Esophagus squamous epithelium (tissue), 5 donors: ENCODE measurements at places on chromosomes 16 and 17. TPM values are rescaled to one million over a fixed set of nuclear protein-coding genes. Genes with fewer than 3 reads are reported as not detected.

GRCh38 chr17:65545705-65546523 lies 15.5 kb downstream of the AXIN2 start:
- peak overlapping the region; percentile 53 for H3K27ac ChIP-seq
- H3K4me3 ChIP-seq: no peak overlapping the region
- no peaks in the 10 kb centered on the region for H3K27me3 ChIP-seq
- DNase-seq: no peak
- peaks cover 76% of the 10 kb centered on the region for H3K4me1 ChIP-seq
- H3K36me3 ChIP-seq: no peaks in the 10 kb centered on the region

The KRT17 gene
- 67.2 TPM for total RNA-seq

GRCh38 chr16:85293458-85293857 lies 181.2 kb upstream of the CIBAR2 start:
- H3K27ac ChIP-seq: no peak overlapping the region
- no peaks in the 10 kb centered on the region for H3K27me3 ChIP-seq
- no peaks in the 10 kb centered on the region for H3K4me1 ChIP-seq
- DNase-seq: no peak
- H3K36me3 ChIP-seq: no peaks in the 10 kb centered on the region

GRCh38 chr16:24164416-24164815 lies 91.7 kb upstream of the CACNG3 start:
- H3K27ac ChIP-seq: no peak overlapping the region
- no peak for DNase-seq
- H3K36me3 ChIP-seq: no peaks in the 10 kb centered on the region
- no peaks in the 10 kb centered on the region for H3K27me3 ChIP-seq
- no peak overlapping the region for H3K4me3 ChIP-seq

DNA sequence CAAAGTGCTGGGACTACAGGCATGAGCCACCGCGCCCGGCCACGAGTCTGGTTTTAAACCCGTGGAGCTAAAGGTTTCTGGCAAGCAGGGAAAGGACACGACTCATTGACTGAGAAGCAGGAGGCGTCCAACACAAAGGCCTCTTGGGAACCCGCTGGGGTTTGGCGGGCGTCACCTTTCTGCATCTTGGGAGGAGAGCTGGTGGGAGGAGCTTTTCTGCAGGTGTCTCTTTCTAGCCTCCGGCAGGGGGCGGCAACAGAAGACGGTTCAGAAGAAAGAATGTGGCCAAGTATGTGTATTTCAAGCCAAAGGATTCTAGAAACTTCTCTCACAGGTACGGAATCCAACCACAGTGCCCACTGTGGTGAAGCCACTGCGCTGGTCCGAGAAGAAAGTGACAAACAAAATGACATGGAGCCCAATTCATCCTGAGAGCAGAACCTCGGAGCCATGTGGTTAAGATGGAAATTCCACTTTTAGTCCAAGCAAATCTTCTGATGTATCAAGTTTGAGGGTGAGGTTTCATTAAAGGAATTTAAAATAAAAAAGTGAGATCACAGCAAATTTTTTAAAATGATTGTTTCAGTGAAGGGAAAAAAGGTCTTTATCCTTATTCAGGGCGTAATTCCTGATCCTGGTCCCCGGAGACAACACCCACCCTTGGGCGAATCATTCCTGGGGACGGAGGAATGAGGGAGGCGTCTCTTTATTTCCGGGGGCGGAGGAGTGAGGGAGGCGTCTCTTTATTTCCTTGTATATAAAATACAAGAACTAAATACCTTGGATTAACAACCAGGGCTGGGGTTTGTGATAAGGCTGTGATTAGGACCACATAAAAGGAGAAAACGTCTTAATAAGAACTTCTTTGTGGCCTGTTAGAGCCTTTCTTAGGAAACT lies 97.6 kb downstream of the MRM3 start:
- no peaks in the 10 kb centered on the region for H3K27me3 ChIP-seq
- no peaks in the 10 kb centered on the region for H3K36me3 ChIP-seq
- H3K4me3 ChIP-seq: peak overlapping the region; percentile 15
- peak overlapping the region; percentile 86 for H3K27ac ChIP-seq
- H3K4me1 ChIP-seq: peaks cover 71% of the 10 kb centered on the region
